ENCODE measurements at places on chromosomes 1 and 21.

DNA sequence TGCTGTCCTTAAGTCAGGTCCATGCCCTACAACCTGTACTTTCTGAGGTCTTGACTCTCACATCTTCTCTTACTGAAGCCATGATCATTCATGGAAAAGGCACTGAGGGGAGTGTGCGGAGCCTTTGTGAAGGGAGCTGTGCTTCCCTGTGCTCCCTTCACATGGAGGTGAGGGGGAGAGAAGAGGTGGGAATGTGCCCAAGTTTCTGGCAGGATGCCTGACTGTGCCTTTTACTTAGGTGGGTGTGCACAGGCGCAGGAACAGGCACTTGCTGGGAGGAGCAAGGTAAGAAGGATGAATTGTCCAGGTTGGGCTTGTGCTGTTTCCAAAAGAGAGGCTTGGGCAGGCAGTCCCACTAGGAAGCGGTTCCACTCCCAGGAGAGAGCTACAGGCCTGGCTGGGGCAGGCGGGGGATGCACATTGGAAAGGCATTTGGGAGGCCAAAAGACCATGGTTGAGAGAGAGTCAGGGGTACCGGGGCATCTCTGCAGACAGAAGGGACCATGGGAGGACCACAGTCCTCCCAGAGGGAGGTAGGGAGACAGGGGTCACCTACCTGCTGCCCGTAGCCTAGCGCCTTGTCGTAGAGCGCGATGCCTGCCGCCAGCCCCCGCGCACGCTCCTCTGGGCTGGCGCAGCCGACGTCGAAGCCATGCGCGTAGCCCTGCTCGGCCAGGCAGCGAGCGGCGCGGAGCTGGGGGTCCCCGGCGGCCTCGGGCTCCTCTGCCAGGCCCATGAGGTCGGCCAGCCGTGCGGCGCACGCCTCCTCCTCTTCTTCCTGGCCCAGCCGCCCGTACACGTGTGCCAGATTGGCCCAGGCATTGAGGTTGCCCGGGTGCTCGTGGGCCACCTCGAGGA lies 853 bp downstream of the TTC22 start:
- no peak for DNase-seq

DNA sequence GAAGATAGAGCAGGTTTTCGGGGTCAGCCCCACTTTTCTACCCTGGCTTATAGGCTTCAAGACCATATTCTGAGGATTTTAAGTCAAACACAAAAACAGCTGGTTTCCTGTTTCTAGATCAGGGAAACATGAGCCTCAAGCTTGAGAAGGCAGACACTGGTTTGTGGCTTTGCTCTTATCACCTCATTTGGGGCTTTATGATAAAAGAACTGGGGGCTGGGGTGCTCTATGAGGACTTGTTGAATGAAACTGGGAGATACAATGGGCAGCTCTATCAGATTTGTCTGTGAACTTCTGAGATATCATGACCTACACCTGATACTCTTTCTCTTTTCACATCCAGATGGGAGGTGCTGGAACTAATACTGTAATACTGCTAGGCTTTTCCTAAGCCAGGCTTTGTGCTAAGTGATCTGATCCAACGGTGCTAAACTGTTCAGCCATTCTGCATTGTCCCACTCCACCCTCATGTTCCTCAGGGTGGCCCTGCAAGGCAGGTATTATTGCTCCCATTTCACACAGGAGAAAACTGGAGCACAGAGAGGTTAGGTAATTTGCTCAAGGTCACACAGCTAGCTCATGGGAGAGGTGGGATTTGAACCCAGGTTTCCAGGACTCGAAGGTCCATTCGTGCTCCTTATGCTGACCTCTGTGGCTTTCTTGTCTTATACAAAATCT lies 6.6 kb downstream of the AJAP1 start:
- no peak for DNase-seq

DNA sequence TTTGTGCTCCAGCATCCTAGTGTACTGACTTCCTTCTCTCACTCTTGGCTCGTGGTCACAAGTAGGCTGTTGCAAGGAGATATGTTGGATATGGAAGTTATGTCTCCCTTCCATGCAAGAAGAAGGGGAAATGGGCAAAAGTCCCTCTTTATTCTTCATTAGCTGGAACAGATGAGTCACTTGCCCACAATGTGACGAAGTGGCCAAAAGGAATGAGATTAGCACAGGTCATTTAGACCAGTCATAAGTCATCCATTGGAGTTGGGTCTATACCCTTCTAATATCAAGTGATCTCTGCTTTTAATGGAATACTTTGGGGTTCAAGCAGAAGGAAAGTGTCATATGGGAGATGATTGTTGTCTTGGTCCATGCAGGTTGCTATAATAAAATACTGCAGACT lies 91.2 kb upstream of the NGF start:
- no peak for DNase-seq

DNA sequence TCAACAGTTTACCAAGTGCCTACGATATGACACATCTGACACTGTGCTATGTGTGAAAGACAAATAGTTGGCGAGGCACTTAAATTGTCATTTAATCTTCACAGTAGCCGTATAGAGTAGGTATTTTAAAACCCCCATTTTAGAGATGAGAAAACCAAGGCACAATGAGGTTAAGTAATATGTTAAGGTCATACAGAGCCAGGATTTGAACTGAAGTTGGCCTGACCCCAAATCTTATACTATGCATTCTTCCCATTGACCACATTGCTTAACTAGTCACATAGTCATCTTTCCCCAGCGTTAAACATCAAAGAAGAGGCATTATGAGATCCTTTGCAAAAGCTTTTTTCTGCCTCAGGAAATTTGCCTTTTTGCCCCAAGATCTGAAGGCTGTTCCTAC lies 3.9 kb downstream of the INKA2 start:
- DNase-seq, result no peak

- no peak for DNase-seq
Observed at GRCh38 chr21:36044056-36044455, 16.3 kb downstream of the SETD4 start.

DNA sequence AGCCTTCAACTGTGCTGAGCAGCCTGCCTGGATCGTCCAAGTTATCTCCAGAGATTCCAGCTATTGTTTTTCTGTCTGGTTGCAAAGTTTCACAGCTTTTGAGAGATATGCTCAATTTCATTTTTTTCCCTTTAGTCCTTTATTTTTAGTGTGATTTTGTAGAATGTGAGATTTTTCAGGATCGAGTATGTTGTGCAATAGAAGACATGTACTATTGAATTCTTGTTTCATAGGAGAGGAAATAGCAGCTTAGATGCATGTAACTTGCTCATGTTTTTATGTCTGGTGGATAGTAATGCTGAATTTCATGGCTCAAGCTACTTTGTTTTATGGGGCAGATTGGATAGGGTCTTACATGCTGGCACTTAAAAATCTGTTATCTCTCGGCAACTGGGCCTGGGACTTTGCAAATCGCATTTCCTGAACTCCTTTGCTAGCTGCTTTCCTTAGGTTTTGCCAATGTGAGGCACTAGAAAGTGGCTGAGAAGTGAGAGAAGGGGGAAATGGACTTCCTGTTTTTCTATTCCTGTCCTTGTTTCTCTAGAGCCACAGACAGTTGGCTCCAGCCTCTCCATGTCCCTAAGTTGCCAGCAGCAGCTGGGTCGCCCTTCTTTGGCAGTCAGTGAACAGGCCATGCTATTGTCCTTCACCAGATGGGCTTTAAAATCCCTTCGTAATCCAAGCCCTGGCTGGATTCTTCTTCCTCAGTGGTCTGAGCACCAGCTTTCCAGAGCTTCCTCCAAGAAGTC lies 101.4 kb upstream of the PDE4B start:
- no peak for DNase-seq

DNA sequence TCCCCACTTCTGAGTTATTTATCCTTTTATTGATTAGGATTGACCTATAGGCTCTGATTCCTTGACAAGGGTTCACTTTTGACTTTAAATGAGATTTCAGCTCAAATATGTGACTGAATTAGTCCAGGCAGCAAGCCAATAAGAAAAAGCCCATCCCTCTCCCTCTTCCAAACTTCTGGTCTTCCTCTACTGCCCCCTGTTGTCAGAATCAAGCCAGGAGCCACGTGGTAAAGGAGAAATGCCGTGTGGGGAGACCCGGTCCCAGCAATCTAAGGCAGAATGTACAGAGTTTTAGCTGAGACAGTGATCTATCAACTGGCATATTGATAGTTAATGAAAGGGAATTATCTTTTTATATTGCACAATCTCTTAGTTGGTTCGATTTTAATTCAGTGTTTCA lies 5.2 kb downstream of the ADAMTS5 start:
- no peak for DNase-seq

DNA sequence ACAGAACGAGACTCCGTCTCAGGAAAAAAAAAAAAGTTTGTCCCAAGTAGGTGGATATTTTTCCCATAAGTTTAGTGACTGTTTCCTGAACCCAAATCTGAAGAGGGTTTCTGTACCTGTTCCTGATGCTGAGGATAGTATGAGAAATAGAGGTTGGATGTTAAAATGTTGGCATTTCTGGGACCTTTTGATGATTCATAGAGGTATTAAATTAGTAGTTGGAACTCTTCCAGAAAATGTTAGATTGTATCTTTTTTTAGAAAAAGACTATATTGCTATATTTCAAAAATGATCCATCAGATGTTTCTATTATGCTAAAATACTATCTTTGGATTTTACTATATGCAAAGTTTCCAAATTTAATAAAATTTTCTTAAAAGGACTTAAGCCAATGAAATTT lies 2.9 kb upstream of the CENPL start:
- no peak for DNase-seq

DNA sequence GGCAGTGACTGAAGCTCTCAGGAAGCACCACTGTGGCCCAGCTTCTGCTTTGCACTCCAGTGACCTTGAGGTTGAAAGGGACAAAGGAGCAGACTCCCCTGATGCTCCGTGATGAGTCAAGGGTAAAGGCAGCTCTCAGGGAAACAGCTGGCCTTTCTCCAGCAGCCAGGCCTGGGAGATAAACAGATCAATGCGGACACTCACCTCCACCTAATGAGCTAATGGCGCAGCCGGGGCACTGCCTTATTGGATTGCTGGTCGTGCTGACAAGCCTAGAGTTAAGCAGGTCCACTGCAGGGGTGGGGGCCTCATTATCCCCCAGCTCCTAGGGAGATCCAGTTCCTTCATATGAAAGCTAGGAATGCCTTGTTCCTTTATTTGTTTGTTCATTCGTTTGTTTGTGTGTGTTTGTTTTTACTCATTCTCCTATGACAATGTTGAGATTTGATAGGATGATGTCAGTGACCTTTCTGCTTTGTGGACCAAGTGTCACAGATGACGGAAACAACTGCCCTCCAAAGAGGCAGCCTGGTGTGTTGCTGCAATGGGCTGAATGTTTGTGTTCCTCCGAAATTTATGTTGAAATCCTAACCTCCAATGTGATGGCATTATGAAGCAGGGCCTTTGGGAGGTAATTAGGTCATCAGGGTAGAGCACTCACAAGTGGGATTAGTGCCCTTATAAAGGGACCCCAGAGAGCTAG lies 141.4 kb upstream of the BEND5 start:
- DNase-seq, result no peak

DNA sequence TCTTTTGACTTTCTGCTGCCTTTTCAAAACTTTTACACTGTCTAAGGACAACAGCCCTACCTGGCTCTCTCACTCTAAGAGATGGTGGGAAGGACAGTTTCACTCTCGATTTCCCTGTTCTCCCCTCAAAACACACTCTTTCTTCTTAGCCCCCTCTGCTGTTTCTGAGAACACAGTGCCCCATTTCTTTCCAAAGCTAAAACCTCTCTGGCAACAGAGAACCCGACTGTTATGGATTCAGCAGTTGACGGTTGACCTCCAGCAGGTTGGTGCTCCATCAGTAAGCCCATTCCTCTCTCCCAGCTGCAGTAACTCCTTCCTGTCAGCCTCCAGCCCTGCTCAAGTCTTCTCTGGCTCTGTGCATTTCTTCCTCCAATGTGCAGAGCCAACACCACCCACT lies 88.2 kb upstream of the ABCD3 start:
- no peak for DNase-seq

DNA sequence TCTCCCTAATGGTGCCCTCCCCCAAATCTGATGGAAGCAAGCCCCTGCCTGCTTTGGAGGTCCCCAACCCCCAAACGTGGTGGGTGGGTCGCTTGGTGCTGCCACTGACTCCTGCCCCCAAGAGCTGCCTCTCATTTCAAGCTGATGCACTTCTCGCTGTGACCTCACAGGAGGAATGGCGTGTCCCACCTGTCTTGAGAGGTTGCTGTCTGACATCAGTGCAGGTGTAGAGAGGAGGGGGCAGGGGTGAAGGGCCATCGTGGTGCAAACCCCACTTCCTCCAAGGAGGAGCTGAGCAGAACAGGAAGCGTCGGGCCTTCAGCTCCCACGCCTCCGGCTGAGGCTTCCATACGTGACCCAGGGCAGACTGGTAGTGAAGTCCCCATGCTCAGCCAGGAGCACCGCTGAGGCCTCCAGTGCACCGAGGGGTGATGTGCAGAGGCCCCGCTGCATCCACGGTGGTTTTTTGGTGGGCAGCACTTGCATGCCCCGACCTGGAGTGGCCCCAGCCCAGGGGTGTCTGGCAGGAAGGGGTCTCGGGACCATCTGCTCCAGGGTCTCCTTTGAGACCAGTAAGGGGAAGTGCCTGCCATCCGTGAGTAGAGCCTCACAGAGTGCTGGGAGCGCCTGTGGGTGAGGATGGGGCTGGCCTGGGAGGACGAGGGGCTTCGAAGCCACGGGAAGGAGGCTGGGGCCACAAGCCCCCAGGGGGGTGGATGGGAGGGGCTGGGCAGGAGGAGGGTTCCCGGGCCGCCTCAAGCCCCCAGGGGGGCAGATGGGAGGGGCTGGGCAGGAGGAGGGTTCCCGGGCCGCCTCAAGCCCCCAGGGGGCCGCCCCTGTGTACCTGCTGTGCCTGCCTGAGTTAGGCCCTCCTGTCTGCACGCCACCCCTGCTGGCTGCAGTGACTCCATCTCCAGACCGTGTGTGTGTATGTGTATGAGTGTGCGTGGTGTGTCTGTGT lies 39.8 kb downstream of the WDR4 start:
- peak; percentile 12 for DNase-seq

GRCh38 chr1:227759341-227760300 lies 24.4 kb downstream of the SNAP47 start:
- DNase-seq, result peak; percentile 81

DNA sequence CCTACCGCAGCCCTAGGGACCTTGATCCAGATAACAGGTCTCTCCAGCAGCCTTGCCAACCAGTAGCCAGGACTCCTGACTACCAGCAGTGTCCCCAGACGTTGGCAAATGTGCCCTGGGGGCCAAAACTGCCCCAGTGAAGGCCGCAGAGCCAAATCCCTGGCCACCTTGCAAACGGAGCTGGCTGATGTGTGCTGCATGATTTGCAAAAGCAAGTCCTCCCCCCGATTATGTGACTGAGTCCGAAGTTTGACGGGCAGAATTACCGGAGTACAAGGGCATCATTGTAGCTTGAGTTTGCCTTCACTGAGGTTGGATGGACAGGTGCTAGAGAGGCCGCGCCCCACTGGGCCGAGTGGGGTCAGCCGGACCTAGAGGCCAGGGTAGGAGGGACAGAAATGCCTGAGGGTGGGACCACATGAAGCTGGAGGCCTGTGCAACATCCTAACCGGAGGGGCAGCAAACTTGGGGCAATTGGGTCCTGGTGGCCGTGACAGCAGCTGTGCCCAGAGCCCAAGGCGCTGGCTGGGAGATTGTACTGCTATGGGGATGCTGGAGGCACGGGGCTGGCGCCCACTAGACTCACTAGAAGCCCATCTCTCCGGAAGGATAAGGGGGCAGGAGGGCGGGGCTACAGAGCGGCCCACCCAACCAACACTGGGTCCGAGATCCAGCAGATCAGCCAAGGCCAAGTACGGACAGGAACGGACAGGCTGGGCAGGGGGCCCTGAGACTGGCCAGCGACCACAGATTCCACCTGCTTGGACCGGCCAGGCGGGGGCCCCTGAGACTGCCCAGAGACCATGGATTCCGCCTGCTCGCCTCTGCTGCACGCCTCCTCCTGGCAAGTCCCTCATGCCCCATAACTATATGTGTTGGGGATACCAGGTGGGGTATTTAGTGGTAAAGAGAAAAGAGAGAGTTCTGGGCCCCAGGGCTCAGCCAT lies 2.8 kb downstream of the ARHGEF16 start:
- no peak for DNase-seq
